Ovary (tissue), 10 donors: ENCODE measurements at places on chromosomes 2 and 18.

DNA sequence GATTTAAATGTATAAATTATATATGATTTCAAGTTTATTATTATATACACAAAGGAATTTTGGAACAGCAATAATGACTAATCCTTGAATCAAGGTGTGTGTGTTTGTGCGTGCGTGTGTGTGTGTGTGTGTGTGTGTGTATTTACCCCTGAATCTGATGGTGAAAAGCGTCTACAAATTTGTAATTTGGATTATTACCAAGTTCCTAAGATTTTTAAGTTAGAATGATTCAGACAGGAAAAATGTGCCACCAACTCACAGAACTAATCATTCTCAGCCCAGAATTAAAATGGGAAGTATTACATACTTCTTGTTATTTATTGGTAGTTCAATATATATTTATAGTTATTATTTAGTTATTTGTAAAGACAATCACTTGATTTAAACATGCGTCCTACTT is 12.3 kb downstream of the CALCRL start:
- no peak for DNase-seq

GRCh38 chr2:64318476-64318748 is 135.6 kb upstream of the LGALSL start:
- DNase-seq, result no peak

DNA sequence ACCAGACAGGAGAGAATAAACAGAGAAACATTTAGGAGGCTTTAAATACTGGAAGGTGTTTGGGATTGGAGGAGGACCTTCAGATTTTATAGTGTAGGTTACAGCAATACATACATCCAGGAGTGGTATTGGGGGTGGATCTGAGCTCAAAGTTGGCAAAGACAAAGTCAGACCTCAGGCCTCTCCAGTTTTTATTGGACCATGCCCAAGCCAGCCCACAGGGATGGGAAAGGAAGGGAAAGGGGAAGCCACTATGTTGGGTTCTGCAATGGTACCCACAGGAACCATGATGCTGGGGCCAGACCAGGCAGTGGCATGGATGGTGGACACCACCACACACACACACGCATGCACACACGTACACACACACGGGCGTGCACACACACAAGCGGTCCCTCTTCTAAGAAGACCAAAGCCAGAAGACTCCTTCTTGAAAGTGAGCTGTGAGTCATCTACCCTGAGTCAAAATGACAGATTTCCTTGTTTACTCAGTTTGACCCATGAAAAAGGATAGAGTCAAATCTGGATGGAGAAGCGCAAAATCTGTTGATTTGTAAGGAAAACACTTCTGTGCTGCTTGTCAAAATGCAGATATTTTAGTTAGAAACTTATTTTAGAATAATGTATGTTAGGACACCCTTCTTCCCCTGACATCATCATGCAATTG is 87.9 kb downstream of the TRABD2A start:
- no peak for DNase-seq

DNA sequence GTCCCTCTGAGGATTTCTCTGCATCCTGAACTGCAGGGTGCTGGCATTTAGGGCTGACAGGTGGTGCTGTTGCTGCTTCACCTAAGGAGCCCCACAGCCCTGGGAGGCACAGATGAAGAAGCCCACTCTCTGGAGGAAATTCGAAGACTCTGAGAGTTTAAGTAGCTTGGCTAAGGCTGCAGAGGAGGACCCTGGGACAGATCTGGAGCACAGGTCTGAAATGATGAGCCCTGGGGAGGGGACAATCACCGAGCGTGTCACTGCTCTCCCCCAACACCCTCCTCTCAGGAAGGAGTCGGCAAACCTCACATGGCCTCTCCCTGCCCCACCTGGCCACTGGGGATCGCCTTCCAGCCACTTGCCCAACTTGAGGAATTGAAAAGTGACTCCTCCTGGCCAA is 18.6 kb downstream of the CYP27C1 start:
- no peak for DNase-seq

DNA sequence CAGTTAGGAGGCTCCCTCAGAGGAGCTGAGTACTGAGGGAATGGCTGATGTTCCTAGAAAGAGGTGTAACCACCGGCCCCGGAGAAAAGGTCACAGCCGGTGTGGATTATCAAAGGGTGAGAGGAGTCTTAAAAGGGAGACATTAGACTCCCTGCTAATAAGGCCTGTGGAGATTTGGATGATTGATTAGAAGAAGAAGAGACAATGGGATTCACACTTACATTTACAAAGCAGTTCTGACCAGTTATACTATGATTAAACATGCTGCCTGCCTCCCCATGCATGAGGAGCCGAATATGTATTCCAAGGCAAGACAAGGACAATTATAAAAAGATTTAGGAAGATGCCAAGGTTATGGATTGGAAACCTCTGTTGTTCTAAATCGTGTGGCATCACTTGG is 302.4 kb downstream of the SLC4A3 start:
- no peak for DNase-seq

GRCh38 chr2:48016225-48017019 is 110.1 kb upstream of the FBXO11 start:
- no peak for DNase-seq

- DNase-seq, result no peak
These were observed 208.5 kb downstream of the SH3BP4 start for GRCh38 chr2:235160281-235160810.

- DNase-seq, result no peak
These were observed 4.3 kb downstream of the GPR17 start for GRCh38 chr2:127650041-127650784.

DNA sequence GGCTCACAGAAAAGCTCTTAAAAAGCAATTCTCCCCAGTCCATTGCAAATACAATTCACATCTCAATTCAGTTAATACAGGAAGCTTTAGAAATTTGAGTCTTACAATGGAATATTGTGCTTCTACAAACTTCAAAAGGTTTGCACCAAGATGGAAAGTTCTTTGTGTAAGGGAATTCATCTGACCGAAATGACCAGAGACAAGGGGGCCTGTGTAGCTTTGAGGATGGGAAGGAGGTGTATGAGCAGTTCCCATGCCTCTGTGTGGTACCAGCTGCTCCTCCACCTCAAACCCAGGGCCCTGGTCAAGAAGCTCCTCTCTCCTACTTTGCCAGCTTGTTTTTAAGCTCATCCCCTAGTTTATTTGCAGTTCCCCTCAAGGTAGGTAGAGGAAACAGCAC is 312.8 kb upstream of the PKDCC start:
- no peak for DNase-seq

GRCh38 chr18:72648481-72648960 is 104.4 kb upstream of the CBLN2 start:
- no peak for DNase-seq

GRCh38 chr18:36718705-36719328 is 110.0 kb downstream of the TPGS2 start:
- no peak for DNase-seq

DNA sequence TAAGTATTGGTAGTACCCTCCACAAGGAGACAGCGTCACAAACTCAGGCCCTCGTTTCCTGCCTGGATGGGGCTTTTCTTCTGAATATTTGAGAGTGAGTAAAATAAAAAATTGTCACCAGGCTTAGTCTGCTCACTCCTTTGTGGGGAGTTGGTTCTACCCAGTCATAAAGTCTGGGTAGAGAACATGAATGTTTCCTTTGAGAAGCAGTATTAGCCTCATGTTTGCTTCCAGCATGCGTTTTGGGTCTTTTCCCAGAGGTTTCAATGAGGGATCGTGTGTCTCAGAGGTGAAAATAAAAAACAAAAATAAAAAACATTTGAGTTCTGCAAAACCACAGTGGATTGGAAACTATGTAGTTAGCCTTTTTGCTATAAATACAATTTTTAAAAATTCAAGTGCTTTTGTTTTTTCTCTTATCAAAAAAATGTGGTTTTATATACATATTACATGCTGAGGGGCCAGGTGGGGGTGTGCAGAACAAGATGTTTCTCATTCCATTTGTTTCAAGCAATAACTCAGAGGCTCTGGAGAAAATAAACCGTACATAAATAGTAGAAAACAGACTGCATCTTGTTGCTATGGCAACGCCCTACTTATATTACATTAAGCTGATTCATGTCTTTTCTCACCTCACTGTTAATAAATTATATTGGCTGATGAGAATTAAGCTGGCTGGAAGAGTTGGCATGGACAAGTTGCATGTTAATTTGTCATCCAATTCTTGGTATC is 225.4 kb upstream of the FBXO11 start:
- no peak for DNase-seq

DNA sequence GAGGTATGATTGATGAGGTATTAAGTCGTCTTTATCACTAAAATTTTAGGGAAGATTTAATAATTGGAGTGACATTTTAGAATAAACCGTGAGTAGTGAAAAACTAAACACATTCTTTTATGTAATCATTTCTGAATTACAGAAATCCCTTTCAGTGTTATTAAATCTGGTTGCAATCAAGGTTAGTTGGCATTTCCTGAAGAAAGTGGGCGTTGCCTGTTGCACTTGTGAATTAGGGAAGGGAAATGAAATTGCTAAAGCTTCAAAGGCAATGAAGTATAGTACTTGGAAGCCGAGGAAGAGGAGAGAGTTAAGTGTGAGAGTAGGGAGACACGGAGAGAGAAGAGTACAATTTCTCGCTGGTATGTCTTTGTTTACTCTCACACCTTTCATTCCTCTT is 274.5 kb downstream of the SLC8A1 start:
- no peak for DNase-seq

GRCh38 chr2:43123028-43123427 is 103.4 kb downstream of the ZFP36L2 start:
- DNase-seq, result no peak

DNA sequence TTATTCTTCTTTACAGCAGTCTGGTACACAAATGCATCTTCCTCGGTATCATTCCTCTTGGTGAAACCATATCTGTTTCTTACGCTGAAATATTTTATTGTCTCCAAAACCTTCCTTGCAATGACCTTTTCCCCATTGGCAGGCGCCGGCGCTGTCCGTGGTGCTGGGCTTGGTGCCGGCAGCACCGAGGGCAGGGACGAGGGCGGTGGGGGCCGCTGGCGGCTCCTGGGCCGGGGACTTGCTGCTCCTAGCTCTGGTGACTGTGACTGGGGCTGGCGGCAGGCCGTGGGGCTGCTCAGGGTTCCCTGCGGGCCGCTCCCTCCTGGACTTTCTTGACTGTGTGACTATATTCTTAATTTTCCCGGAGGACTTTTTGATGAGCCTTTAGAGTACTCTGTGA is 72.5 kb downstream of the GPR39 start:
- no peak for DNase-seq

DNA sequence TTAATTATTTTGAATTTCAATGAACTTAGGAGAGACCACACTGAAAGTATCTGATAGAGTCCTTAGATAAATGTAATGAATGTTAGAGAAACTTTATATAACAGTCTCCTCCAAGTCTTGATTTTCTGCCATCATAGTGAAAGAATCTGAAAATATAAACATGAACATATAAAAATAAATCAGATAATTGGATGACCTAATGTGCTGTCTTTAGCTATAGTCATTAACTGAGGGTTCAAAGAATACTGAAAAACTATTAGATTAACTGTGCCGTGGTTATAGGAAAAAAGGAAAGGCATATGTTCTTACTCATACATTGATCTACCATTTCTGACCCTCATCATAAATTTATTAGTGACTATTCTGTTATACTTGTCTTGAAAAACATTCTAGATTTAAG is 47.0 kb upstream of the SPAG16 start:
- no peak for DNase-seq

DNA sequence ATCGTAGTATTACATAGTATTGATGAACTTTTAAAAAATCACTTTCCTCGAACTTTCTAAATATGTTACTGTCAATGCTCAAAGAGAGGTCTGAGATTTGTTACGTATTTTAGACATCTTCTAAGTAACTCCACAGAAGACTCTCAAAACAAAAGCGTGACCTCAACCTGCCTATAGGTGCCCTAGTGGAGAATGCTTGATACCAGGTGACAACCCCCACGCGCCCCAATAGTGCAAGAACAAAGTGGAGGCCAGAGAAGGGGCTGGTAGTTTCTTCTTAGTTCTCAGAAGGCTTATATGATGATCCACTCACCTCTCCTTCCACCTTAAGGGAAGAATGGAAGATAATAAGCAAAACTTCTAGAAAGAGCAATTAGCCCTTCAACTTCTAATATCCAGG is 102.6 kb downstream of the ANKRD44 start:
- DNase-seq, result no peak

- DNase-seq, result no peak
These were observed 42.5 kb downstream of the MYO7B start for GRCh38 chr2:127577973-127578372.

DNA sequence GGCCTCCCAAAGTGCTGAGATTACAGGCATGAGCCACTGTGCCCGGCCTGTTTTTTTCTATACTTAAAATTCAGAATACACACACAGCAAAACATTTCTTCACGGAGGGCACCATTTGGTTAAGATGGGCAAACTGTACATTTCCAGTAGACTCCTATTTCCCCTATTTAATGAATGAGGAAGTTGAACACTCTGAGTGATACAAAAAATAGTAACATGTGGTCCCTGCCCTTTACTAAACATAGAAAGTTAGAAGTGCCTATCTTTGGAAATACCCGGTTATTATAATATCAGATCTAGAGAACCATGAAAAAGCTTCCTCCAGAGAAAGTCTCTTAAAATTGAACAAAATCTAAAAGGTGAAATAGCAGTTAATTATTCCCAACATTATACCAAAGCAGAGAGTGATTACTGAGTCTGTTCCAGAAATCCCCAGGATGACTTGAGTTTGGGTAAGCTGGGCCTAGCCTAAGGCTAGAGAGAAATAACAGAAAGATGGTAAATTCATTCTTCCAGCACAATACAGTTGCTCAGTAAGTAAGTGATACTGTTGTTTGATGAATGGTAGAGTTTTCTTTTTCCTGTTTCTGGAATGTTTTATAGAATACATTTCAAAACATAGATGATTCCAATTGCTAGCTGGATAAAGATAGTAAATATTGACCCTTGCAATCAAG is 23.3 kb upstream of the RMC1 start:
- DNase-seq, result no peak

- DNase-seq, result no peak
These were observed 59.3 kb downstream of the ARHGEF33 start for GRCh38 chr2:38948995-38949394.

- DNase-seq, result no peak
These were observed 40.7 kb upstream of the C2orf66 start for GRCh38 chr2:196849895-196850294.

- DNase-seq, result no peak
These were observed 8.5 kb upstream of the ETAA1 start for GRCh38 chr2:67388680-67389079.

DNA sequence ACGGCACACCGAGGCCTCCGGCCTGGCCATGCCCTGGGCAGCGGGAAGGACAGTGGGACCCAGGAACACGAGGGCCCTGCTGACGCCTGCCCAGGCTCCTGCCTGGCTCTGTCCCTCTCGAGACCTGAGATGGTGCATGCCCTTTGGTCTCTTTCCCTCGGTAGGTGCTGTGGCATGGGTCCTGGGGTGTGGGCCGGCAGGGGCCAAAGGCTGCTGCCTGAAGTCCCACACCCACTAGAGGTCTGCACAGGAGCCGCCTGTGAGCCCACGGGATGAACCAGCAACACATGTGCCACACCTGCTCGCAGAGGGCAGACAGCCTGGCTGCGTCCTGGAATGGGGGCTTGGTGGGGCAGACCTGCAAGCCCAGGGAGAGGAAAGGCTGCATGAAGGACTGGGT is 73.3 kb downstream of the NDUFA10 start:
- DNase-seq, result no peak
